Small intestine (tissue), 16 donors: ENCODE measurements at places on chromosomes 12 and 14.

- DNase-seq = no peak
These were observed 461.1 kb downstream of the LRIG3 start for GRCh38 chr12:58459191-58459590.

DNA sequence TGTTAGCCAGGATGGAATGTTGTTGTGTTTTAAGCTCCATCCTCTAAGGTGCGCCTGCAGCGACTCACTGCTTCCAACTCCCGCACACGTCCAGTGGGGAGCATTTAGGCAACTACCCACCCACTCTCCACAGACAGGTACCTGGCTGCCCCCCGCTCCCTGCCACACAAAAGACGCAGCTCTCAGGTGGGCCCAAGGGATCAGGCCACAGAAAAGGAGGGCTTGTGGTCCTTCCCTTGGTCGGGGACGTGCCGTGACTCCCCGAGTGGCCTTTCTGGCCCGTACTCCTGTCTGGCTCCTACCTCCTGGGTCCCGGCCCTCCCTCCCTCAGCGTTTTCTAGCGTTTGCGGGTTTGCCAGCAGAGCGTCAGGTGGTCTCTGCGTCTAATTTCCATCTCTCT is 16.2 kb downstream of the TEDC1 start:
- no peak for DNase-seq

DNA sequence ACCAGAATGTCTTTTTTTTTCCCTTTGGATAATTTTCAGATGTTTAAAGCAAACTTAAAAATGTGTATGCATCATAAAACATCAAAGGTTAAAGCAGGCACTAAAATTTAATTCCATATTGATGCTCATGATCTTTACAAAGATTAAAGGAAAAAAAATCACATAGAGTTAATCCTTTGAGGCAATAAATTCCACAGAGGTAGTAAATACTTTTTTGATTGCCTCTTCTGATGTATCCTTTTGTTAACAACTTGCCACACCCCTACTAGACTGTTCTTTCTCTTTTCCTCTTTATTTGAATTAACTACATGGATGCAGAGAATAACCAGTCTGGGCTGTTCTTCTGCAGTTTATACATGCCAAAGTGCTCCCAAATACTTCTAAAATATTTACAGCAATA is 45.2 kb upstream of the KCNJ8 start:
- DNase-seq = peak; percentile 31

- peak; percentile 94 for DNase-seq
These were observed at the start of gene BCL11B for GRCh38 chr14:99271951-99272631. BCL11B (minus strand) TSS chr14:99272197; CDS start chr14:99271218, 979 bp downstream.

- DNase-seq = no peak
These were observed 180.9 kb upstream of the SYT1 start for GRCh38 chr12:78683626-78684025.

- DNase-seq = peak; percentile 56
These were observed 137.9 kb upstream of the CPSF6 start for GRCh38 chr12:69101505-69101904.

DNA sequence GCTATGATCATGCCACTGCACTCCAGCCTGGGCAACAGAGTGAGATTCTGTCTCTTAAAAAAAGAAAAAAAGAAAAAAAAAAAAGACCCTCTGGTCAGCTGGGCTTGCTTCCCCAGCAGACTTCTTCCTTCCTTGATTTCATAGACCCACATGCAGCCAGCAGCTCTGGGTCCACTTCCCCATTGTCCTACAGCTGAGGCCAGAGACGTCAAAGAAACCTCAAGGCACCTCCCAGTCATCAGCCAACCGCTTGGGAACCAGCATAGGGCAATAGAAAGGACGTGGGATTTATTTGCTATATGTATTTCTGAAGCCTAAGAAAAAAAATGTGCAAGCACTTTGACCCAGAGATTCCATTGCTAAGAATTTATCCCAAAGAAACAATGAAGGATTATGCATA is 35.4 kb upstream of the SPPL3 start:
- DNase-seq = no peak

- DNase-seq = no peak
These were observed 17.5 kb downstream of the STON2 start for GRCh38 chr14:81382517-81383225.
